ENCODE measurements at places on chromosomes 4 and X.

DNA sequence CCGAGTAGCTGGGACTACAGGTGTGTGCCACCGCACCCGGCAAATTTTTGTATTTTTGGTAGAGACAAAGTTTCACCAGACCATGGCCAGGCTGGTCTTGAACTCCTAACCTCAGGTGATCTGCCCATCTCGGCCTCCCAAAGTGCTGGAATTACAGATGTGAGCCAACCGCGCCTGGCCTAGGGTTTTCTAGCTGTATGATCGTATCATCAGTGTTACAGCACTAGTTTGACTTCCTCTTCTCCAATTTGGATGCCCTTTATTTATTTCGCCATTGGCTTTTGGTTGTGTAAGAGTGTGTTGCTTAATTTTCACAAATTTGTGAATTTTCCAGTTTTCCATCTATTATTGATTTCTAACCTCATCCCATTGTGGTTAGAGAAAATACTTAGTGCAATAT is 5.2 kb downstream of the TKTL1 start:
- no peak for DNase-seq

- DNase-seq = no peak
Measured at GRCh38 chrX:20594985-20595384, 328.3 kb upstream of the RPS6KA3 start.

DNA sequence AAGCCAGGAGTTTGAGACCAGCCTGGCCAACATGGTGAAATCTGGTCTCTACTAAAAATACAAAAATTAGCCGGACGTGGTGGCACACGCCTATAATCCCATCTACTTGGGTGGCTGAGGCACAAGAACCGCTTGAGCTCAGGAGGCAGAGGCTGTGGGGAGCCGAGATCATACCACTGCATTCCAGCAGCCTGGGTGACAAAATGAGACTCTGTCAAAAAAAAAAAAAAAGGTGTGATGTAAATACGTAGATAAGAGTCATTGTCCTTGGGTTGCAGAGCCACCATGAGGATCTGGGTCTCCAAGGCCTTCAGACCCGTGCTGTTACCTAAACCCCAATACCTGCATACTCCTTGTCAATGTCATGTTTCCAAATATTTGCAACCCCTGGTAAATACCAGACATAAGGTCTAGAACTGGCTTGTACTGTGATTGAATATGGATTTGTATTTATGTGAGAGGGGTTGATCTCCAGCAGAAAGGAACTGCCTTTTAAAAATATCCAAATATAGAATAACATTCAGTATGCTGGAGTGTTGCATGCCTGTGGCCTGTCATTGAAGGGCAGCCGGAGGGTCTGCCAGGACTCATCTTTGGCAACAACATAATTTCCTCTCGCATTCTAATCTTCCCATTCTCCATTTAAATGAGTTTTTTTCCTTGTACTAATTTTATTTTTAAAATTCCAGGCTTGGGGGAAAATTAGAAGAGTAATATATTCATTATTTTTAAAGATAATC is 40.4 kb downstream of the ATXN3L start:
- no peak for DNase-seq

GRCh38 chrX:82695066-82695465 is 813.0 kb upstream of the POU3F4 start:
- no peak for DNase-seq

GRCh38 chr4:176432811-176433540 is 113.2 kb downstream of the SPCS3 start:
- DNase-seq = no peak

DNA sequence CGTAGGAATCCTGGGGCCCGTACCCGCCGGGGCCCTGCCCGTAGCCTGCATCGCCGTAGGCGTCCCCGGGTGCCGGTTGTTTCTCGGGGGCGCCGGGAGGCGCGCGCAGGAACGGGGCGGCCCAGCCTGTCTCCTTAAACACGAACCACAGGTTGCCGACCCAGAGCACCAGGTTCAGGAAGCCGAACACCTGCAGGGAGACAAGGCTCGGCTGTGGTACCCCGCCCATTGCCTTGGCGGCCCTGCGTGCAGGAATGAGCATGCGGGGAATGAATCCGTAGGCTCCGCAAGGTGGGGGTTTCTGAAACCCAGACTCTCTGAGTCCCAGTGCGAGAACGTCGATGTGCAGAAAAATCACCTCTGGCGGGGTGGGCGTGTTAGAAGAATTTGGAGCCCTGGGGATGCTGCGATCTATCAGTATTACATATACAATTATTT is 5.4 kb upstream of the PRICKLE3 start:
- no peak for DNase-seq

DNA sequence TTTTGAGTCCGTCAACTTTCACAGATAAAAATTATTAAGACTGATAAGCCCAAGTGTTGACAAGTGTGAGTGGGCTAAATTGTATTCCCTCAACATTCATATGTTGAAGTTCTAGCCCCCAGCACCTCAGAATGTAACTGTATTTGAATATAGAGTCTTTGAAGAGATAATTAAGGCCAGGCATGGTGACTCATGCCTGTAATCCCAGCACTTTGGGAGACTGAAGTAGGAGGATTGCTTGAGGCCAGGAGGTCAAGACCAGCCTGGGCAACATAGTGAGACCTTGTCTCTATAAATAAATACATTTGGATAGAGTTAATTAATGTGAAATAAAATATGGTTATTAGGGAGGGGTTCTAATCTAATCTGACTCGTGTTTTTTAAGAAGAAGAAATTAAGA is 29.7 kb upstream of the SLC25A4 start:
- no peak for DNase-seq

DNA sequence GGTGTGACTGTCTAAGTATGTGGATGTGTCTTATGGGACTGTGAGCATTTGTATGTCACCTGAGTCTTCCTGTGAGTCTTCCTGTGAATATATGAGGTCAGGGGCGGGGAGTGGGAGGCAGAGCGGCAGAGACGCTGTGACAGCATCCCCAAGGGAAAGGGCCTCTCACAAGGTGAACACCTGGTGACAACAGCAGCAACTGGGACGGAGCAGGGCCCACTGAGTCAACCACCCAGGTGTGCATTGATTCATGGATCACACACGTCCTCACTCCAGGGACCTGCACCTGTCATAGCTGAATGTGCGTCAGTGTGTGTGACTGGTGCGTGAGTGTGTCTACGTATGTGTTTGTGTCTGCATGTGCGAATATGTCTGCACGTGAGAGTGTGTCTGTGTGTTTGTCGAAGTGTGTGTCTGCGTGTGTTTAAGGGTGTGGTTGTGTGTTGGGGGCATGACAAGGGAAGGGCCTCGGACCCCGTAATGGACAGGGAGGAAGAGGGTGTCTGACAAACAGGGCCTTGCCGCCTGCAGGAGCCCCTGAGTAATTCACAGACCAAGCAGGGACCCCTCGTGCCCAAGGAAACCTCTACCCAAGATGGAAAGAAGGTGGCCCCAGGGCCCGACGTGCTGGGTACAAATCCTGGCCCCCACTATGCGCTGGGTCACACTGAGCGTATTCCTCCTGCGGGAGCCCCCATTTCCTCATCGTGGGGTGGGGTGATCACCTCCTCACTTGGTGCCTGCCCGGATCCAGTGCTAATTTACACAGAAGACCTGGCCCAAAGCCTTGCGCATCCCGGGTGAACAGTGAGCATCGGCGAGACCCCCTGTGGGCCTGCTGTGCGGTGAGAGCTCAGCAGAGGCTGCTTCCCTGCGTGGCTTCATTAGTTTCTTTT is 76.7 kb downstream of the ABLIM2 start:
- no peak for DNase-seq

DNA sequence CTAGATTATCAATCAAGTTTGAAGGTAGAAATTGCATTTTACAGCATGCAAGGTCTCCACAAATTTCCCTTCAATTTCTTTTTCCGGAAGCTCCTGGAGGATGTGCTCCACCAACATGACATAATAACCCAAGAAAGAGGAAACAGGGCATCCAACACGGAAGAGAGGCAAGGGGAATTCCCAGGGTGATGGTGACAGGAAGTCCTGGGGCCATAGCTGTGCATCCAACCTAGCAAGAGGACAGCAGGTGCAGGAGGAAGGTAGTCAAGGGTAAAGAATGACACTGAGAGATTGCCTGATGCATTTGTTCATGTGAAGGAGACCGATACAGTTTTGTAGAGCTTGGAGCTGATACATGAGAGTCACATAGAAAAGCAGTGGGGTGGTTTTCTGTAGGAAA is 115.7 kb upstream of the LSM6 start:
- no peak for DNase-seq

GRCh38 chrX:154840856-154841255 is 6.4 kb upstream of the SMIM9 start:
- no peak for DNase-seq

GRCh38 chr4:82774711-82775171 is 23.9 kb downstream of the SCD5 start:
- no peak for DNase-seq

DNA sequence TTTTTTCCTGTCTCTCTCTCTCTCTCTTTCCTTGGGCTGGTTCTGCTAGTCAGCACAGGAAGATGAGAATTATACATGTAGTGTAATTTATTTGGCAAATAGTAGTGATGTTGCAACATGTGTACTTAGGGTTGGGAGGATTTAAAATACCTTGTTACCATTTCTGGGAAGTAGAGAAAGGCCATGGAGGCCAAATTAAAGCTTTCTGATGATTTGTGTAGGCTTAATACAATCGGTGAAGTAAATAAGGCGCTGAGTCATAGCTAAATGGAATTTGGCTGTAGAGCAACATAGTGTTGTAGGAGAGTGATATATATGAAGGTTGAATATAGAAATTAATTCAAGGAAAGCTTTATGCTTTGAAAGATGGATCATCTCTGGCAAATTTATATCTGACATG is 295.3 kb downstream of the GRID2 start:
- DNase-seq = no peak
